ENCODE measurements at places on chromosomes 4 and X.
A peak's percentile ranks its signal among the peaks of the same experiment; 100 is the strongest.

DNA sequence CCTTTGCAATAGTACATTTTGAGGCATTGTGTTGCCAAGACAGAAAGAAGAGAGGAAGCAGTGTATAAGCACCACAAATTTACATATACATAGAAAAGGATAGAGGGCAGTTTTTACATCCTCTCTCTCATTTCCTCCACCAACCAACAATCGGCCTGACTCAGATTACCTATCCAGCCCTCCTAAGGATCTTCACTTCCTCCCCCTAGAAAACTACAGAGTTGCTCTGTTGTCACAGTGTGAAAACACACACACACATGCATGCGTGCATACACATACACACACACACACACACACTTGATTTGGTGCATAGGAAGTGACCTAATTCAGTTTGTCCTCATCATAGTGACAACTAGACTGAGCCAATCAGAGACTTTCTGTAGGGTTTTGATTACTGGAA, 98.8 kb upstream of the SPRY1 start:
- DNase-seq, result no peak

GRCh38 chr4:145644699-145645098, 25.5 kb downstream of the MMAA start:
- no peak for DNase-seq

GRCh38 chrX:133418588-133418987, 3.3 kb upstream of the GPC4 start:
- DNase-seq, result no peak

DNA sequence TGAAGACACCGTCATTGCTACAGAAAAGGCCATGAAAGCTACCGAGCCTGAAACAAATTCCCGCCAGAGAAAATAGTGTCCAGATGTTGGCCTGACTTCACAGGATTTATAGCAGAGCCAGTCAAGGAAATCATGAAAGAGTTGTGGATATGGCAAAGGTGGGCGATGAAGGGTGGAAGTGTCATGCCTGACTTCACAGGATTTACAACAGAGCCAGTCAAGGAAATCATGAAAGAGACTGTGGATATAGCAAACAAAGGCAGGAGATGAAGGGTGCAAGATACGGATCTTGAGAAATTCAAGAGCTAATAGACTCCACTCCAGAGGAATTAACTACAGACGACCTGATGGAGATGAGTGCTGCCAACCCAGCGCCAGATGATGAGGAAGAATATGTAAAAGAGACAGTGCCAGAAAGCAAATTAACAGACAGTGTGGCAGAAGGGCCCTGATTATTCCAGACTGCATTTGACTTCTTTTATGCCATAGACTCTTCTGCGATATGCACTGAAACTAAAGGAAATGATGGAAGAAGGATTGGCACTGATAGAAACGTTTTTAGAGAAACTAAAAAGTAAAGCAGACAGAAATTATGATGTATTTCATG, 17.2 kb downstream of the TRMT44 start:
- DNase-seq, result no peak

DNA sequence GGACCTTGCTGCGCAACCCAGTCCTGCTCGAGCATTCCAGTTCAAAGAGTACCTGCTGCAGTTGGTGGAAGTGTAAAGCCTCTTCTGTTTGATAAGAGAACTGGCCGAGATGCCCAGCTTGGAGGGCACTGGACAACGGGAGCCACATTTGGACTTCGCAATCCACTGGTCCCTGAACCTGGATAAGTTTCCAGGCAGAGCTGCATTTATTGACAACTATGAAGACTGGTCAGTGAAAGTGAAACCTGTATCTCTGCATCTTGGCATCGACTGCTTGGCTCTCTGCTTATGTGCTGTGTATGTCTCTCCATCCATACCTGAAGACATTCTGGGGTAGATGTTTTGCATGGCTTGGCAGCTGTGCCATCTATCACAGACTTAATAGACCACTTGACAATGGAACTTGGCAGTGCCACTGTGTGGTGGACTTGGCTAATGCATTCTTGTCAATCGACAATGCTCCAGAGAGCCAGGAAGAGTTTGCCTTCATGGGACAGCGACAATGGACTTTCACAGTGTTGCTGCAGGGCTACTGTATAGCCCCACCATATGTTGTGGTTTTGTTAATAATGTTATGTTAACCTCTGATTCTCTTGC, 43.5 kb upstream of the ZBTB33 start:
- DNase-seq, result no peak

- DNase-seq, result no peak
Observed at GRCh38 chr4:56200275-56200674, 187.0 kb downstream of the AASDH start.

- DNase-seq, result no peak
Observed at GRCh38 chr4:70703619-70704214, 15.4 kb downstream of the UTP3 start.

GRCh38 chr4:128861856-128862518, 52.5 kb downstream of the JADE1 start:
- DNase-seq, result no peak

DNA sequence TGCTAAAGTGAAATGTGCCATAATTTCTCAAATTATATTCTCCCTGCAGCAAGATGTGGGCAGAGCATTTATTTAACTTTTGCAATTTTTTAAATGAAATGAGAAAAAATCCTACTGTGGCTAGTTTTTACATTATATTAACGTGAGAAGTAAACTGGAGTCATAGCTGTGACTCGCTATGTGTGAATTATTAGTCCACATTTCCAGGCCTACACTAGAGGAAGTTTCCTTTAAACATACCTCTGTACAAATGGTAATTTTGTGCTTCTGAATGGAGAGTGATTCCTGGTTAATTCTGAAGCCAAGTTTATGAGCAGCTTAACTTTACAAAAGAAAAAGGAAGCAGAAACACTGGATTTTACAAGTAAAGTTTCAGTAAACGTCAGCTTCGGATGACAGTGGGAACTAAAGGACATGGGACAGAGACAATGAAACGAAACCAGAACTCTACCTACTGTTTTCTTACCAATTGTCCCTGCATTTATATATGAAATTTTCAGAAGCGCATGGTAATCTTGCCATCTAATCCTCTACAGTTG, 72.4 kb downstream of the FBXO8 start:
- DNase-seq, result no peak

DNA sequence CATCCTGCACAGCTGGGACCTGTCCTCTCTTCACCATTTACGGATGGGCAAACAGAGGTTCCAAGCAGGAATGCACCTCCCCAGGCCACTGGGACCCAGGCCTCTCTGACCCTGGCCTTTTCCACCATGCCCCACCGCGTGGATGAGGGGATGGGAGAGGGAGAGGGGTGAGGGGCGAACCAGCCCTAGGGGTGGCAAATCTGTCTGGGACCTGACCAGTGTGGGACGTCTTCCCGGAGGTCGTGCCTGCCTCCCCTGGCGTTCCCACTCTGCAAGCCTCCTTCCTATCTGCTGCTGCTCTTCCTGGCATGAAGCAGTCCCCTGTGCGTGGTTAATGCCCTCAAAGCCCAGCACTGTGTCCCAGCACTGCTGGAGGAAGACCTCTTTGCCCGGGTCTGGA, 35.9 kb downstream of the ABLIM2 start:
- no peak for DNase-seq

DNA sequence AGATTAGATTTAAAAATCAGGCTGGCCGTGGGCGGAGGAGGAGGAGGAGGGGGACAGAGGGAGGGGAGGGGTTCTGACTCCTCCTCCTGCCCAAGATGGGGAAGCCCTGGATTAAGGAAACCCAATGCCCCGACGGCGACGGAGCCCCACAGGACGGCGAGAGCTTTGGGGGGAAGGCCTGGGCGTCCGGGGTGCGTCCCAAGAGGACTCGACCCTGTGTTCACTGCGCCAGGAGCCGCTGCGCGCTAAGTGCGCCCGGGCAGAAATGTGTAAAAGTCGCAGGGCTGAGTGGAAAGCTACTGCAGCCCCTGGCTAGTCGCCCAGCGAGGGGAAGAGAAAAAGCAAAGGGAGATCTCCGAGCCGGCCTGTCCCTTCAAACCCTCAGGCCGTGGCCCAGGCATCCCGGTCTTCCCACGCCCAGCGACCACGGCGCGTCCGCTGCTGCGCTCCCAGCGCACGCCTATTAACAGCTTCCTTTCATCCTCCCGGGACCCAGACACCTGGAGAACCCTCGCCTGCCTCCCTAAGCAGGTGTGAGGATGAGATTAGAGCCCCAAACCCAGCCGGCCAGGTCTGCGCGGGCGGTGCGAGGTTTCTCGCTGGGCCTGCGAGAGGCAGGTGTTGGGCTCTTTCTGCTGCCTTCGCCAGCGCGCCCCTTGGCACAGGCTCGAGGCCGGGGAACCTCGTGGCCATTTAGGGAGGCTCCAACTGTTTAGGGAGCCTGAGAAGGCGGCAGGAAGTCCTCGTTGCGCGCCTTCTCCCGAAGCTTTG, 1.4 kb upstream of the RPS6KA3 start:
- DNase-seq, result peak; percentile 64

- DNase-seq, result no peak
Observed at GRCh38 chrX:149433051-149433450, 72.1 kb downstream of the IDS start.

- no peak for DNase-seq
Observed at GRCh38 chr4:122305853-122306252, 73.0 kb upstream of the ADAD1 start.

DNA sequence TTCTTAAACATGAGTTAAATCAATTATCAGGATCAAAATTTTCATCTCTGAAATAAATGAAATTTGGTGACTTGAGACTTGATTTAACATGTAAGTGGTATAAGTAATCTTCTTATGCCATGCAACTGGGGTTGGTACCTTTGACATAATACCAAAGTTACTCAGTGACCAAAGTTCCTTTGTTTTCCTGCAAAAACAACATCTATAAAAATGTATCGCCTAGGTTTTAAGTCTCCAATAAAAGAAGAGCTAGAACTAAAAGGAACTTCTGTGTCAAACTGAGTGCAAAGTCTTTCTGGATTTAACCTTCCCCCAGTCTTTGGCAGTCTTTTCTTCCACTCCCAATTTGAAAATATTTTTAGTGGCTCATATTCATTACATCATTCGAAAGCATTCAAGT, 27.6 kb downstream of the NAF1 start:
- DNase-seq, result no peak

- DNase-seq, result no peak
Observed at GRCh38 chrX:155216940-155217440, 730 bp downstream of the VBP1 start.

GRCh38 chr4:61298178-61298740, 98.1 kb downstream of the ADGRL3 start:
- no peak for DNase-seq

- no peak for DNase-seq
Observed at GRCh38 chr4:13298655-13299054, 185.5 kb downstream of the RAB28 start.

GRCh38 chrX:113804819-113805218, 779.1 kb upstream of the HTR2C start:
- DNase-seq, result no peak

GRCh38 chr4:102449751-102450352, 51.3 kb upstream of the NFKB1 start:
- DNase-seq, result no peak

GRCh38 chr4:139709660-139710059, 44.0 kb downstream of the MGST2 start:
- DNase-seq, result no peak

DNA sequence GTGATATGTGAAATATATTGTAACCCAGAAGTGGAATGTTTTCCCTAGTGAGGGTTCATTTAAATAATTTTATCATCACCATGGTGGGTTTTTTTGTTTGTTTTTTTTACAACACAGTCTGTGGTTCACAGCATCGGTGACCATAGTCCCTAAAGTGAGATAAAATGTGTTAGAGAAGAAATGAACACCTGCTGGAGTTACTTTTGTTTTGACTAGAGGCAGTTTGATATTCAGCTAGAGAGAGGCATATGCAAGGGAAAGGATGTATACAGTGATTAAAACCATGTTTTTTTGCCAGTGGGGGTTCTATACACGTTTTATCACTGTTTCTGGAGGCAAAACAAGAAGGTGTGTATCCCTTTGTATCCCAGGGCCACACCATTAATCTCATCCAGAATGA, 541.5 kb downstream of the PCDH7 start:
- DNase-seq, result no peak

- DNase-seq, result no peak
Observed at GRCh38 chrX:154309041-154309775, 13.6 kb downstream of the TKTL1 start.

GRCh38 chr4:72970756-72971155, 98.8 kb downstream of the COX18 start:
- DNase-seq, result no peak

DNA sequence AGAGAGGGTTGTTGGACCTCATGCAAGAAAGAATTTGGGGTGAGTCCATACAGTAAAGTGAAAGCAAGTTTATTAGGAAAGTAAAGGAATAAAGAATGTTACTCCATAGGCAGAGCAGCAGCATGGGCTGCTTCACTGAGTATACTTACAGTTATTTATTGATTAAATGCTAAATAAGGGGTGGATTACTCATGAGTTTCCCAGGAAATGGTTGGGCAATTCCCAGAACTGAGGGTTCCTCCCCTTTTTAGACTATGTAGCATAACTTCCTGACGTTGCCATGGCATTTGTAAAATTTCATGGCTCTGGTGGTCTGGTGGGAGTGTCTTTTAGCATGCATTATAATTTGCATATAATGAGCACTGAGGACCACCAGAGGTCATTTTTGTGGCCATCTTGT, 16.7 kb downstream of the PPP4R3C start:
- DNase-seq, result no peak

DNA sequence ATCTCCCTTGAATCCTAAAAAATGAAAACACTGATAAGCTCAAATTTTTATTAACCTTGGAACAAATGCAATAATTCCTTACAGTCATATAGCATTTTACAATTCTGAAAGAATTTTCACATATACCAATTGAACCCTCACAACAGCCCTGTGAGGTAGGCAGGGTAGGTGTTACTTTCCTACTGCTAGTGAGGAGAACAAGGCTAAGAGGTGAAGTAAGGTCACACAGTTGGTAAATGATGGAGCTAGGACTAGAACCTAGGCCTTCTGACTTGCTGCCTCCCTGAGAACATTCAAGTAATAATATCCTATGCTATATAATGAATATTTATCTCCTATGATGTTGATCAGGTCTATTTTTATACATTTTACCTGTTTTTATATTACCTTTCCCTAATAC, 9.7 kb downstream of the TAF9B start:
- DNase-seq, result no peak

DNA sequence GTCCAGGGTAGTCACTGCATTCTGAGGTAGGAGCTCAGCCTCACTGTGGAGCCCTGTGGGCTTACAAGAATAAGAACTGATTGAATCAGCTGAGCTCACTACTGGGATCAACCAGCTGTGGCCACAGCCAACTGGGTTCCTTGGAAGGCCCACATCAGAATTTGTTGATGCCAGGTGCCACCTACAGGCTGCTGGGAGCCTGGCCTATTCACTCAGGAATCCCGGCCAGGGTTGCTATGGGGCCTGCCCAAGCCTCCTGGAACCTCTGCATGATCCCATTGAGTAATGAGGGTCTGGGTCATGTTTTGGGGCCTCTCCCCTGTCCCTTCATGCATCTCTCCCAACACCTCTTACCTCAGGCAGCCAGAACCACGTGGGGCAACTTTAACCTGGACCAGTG, 53.9 kb upstream of the KIAA1210 start:
- no peak for DNase-seq

GRCh38 chrX:95835223-95835622, 849.4 kb upstream of the DIAPH2 start:
- no peak for DNase-seq
